ENCODE measurements at places on chromosomes 4 and X.

DNA sequence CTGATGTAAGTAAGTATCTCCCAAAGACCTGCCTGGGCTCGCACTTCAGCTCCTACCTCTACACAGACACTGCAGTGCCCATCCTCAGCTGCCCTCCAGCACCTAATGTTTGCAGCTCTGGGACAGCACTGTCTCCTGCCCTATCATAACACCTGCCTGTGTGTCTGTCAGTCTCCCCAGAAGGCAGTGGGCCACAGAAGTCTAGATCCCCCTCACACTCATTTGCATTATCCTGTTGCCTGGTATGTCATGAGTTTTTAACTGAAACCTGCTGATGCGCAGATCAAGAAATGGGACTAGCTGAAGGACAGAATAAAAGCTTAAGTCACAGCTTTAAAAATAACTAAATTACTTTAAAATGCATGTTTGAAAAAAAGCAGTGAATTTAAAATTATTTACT lies 43.0 kb downstream of the LRP2BP start:
- DNase-seq, result no peak

DNA sequence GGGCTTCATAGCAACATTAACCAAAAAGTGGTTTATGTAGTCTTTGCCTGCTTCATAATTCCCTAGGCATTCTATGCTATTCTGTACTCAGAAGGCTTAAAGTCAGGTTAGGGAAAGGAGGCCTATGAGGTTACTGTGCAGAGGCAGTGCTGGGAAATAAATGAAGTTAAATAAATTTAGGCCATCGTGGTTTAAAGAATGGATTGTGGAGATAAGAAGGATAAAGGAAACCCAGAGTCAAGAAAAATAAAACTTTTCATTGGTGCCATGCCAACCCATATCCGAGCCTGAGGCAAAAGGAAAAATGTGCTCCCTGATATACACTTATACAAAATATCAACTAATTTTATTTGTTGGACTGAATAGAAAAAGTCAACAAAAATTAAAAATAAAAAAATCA lies 70.2 kb downstream of the AR start:
- no peak for DNase-seq

GRCh38 chrX:78957768-78958130 lies 12.6 kb downstream of the P2RY10 start:
- DNase-seq, result no peak

DNA sequence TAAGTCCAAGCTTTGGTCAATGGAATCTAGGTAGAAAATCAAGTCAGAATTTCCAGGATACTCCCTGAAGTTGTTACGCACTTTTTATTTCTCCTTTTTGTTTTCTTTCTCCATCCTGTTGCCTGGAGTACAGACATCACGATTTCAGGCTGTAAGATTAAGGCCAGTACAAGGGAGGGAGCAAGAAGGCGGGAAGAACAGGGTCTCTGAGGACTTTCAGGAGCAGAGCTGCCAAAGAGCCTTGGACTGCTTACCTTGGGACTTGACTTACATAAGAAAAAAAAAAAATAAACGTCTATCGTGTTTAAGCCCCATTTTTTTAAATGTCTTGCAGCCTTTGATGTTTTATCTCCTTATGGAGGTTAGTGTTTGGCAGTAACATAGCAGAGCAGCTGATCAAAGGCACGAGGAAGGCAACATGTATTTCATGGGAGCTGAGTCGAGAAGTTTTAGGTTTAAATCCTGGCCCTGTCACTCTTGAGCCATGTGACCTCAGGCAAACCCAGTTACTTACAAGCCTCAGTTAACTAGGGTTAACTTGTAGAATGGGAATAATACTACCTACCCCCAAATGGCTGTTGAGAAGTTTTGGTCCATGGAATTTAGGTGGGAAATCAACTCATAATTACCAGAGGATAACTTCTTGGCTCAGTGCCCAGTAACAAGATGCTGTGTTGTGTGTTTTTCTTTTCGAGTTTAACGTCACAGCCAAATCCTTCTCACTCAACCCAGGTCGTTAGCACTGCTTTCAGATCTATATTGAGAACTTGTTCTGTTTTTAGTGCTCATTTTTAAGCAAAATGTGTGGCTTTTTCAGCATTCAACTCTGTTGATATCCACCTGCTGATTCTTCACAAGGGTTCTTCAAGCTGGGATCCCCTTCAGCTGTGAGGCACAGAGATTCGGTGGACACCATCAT lies 106.8 kb downstream of the CLNK start:
- no peak for DNase-seq

DNA sequence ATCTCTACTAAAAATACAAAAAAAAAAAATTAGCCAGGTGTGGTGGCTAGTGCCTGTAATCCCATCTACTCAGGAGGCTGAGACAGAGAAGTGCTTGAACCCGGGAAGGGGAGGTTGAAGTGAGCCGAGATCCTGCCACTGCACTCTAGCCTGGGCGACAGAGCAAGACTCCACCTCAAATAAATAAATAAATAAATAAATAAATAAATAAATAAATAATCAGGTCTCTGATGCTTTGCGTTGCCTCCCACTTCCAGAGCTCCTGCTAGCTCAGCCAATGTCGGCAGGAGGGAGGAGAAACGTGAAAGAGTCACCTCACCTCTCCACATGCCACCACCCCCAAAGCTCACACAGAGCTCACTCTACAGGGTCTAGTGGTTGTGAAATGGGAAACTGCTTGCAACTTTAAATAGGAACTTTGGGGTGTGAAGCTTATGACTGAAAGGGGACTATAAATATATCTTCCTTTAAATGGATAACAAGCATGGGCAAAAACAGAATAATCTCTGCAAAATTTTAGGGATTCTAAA lies 7.9 kb downstream of the SMIM31 start:
- DNase-seq, result no peak
